ENCODE measurements at places on chromosomes 1 and 21.

DNA sequence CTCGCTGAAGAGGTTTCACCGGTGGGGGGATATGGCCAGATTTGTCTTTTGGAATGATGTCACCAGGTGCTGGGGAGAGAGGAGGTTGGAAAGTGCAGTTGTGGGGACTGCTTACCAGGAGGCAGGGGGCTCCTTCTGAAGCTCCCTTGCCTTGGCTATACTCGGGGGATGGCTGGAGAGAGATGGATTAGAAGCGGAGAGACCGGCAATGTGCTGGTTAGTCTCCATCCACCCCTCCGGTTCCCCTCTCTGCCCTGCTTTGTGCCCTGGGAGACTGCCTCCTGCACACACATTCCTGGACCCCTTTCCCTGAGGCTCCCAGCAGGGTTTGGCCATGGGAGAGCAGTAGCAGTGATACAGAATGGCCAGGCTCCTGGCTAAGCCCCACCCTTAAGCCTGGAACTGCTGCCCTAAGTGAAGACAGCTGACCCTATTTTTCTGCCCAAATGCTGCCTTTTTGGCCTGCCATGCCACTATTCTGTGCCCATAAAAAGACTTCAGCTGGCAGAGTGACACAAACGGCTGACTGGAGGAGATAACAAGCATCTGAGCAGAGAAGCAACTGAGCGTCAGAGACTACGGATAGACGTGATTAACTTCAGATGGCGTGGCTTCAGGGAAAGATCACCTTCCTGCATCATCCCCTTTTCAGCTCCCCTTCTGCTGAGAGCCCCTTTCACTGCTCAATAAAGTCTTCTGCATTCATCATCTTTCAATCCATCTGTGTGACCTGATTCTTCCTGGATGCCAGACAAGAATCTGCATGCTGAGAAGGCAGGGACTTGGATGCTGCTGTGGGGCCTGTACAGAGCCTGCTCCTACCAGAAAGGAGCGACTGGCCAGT, 14.5 kb upstream of the VPS13D start:
- no peak for DNase-seq

DNA sequence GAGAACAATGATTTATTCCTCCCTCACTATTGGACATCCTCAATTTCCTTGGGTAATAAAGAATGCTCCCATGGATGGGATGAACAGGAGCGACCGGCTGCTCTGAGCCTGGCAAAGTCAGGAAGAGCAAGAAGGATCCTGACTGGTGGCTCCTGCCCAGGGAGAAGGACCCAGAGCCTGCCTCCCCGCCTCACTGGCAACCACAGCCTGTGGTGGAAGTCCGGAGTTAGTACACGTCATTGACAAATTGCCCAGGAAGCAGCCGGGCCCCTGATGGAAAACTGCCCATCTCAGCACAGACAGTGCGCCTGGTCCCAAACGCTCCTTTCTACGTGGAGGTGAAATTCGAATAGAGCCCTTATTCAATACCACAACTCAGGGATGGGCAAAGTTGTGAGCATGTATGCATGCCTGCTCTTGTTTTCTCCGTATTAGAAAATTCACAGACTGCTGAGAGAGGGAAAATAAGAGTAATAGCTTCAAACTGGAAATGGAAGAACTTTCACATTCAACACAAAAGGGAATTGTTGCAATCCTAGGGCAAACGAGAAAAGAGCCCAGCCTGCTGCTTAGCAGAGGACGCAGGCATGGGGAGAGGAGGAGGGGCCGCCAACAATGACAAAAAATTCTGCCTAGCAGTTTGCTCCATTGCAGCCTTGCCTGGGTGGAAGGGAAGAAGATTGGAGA, 397.1 kb upstream of the VAMP3 start:
- DNase-seq, result no peak

- no peak for DNase-seq
Observed at GRCh38 chr1:25534410-25534788, 9.0 kb upstream of the LDLRAP1 start.

- DNase-seq, result no peak
Observed at GRCh38 chr1:234303231-234303630, 70.0 kb upstream of the COA6 start.

DNA sequence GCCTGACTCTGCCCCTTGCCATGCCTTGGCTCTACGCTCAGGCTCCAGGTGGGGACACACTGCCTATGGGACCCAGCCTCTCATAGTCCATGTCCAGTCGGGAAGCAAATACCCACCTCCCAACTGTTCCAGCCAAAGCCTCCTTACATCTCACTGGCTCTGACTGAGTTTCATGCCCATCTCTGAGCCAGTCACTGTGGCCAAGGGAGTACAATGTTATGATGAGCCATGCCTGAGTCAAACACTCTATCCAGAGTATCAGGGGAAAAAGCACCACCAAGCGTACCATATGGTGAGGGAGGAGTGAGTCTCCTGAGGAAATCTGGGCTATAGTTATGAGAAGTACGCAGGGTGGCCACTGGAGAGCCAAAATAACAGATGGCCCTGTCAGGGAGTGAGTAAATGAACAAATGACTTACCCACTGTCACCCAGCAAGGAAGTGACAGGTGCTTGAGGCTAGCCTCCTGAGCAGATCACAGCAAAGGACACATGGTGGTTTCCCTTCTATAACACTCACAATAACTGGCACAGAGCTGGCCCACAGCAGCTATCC, 236.6 kb upstream of the GJB5 start:
- DNase-seq, result no peak

DNA sequence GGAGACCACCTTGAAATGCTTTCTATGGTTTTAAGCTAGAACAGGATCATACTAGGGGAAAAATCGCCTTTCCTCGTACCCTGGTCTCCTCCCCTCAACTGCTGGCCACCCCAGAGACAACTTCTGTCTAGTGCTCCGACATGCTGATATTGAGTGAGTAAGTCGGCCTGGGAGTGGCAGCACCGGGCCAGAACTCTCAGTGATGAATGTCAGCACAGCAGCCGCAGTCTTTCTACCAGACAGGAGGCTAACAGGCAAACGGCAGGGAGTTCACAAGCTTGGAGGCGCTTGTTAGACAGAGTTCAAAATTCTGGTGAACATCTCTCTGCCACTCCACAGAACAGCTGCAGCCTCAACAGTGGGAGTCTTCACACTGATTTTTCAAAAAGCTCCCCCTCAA, 716.9 kb downstream of the ADGRL2 start:
- DNase-seq, result peak; percentile 50
